PC-3 (cell line): ENCODE measurements at places on chromosomes 7 and 10. TPM values are rescaled to one million over a fixed set of nuclear protein-coding genes. Genes with fewer than 3 reads are reported as not detected.

The UNCX gene
- not detected in 2 replicates for total RNA-seq

The MMP21 gene
- total RNA-seq = not detected in 2 replicates

The MICALL2 gene
- 52.8 and 72.6 TPM in 2 replicates for total RNA-seq

The VWDE gene
- total RNA-seq = 5.5 and 7.7 TPM in 2 replicates

The ZNF92 gene
- total RNA-seq = 6.3 and 7.6 TPM in 2 replicates

The UBE2H gene
- 62.5 and 102 TPM in 2 replicates for total RNA-seq

The PRKCQ gene
- total RNA-seq = not detected in 2 replicates

The BICC1 gene
- 11.9 and 13.9 TPM in 2 replicates for total RNA-seq

The OPN1SW gene
- total RNA-seq = not detected in 2 replicates

The PPP1R9A gene
- 5.9 and 9.5 TPM in 2 replicates for total RNA-seq

DNA sequence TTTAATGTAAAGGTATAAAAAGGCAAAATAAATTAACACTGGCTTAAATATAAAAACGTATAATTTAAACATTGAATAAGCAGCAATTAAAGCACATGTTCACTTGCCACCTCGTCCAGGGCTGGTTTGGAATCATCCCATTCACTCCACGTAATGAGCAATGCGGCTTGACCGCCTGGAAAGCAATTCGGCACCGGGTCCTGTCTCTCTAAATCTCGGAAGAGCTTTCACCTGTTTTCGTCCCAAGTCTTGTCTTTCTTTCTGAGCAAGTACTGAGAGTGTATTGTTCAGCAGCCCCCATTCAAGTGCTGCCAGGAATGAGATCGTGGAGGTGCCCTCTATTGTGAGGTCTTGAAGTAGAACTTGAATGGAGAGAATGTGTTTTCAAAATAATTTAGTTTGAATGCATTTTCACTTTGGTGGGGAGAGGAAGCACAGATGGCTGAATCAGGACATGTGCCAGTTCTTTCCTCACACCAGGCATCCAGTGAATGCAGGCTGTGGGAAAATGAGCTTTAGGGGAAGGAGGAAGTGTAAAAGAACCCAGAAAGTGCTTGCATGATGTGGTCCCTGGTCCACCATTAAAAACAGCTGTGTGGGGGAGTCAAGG, 515.2 kb downstream of the REEP3 start:
- DNase-seq = no peak

GRCh38 chr10:127441350-127442219, 107.5 kb upstream of the NPS start:
- no peak for DNase-seq

- DNase-seq = no peak
These were observed 107.6 kb downstream of the ELAPOR2 start for GRCh38 chr7:86951895-86952294.

DNA sequence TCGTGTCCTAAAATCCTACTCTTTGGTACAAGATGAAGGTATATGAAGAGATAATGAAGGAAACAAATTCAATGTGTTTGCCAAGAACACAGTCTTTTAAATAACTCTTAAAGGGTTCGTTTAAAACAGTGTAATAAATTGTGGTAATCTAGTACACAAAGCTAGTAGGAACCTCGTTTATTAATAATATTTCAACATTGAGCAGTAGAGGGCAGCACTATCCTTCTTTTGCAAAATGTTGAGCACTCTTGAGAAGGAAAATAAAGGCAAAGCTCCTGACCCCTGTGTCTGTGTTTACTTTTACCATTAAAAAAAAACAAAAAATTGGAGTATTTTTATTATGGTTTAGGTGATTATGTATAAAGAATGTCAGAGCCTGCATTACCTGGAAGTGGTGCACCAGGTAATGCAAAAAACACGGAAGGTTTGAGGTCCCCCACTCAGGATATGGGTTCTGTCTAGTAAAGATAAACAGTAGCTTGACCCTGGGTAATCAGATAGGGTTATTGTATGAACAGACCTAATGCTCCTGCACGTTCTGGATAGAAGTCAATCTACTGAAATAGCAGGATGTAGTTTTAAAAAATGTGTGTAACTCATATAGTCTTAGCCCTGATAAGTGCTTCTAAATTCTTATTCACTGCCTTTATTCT, 5.7 kb upstream of the GOT1 start:
- peak; percentile 72 for DNase-seq

DNA sequence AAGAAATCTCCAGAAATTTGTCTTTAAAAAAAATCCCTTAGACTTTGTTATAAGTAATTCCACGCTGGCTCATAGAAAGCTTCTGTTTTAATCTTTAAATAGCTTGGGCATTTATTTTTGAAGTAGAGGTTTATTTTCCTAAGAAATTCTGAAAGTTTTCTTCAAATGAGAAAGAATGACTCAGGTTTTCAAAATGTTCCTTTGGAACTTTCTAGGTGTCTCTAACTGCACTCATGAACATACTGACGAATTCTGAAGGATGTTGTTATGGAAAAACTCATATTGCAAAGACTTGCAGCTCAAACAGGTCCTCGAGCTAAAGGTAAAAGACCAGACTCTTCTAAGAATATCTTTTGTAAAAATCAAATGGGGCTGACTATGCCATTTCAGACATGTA, 10.7 kb downstream of the DGKI start:
- DNase-seq = no peak

DNA sequence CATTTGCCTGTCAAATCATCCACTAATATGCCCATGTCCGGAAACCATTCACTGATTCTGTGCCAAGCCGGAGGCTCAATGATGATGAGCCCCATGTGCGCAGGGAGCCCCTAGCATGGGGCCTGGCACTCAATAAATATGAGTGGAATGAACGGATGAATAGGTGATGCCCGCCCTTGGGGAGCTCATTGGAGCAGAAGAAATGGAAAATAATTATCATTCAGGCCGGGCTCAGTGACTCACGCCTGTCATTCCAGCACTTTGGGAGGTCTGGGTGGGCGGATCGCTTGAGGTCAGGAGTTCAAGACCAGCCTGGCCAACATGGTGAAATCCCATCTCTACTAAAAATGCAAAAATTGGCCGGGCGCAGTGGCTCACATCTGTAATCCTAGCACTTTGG, 11.0 kb downstream of the RHBDD2 start:
- no peak for DNase-seq

- no peak for DNase-seq
These were observed 48.3 kb downstream of the MRPL32 start for GRCh38 chr7:42980514-42980913.

DNA sequence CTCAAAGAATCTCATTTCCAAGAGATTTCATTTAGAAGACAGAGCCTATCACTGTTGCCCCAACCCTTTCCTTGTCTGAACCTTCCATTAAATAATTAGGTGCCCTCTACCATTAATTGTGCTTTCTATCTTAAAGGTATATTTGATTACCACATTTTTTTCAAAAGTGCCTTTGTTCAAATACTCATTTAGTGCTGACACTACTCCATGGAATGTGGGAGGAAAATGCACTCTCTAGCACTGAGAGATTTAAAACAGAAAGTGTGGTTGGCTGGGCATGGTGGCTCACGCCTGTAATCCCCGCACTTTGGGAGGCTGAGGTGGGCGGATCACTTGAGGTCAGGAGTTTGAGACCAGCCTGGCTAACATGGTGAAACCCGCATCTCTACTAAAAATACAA, 119.8 kb downstream of the CACNA2D1 start:
- DNase-seq = no peak

DNA sequence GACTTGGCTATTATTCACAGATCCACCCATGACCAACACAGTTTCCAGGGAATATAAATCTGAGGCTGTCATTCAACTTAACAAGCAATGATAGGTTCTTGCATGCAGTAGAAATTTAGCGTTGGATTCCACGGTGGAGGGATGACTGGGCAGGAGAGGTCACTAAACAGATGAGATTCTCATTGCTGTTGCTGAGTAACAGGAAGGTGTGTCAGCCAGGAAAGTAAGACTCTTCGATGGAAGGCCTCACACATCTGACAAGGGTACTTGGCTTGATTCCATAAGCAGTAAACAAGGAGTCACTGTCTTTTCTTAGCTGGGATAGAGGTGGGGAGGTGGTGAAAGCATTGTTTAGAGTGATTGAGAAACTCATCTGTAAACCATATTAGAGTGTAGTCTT, 1152.0 kb downstream of the SORCS3 start:
- DNase-seq = peak; percentile 44

DNA sequence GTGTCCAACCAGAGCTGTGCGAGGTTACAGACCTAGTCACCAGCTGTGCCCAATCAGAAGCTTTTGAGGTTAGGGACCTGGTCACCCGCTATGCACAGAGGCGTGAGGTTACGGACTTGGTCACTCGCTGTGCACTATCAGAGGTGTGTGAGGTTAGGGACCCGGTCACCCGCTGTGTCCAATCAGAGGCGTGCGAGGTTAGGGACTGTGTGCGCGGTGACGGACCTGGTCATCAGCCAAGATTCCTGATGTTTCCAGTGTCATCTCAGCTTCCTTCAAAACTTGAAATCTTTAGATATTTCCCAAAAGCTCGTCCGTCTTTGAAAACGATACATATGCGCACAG, 182.1 kb downstream of the DIP2C start:
- no peak for DNase-seq

DNA sequence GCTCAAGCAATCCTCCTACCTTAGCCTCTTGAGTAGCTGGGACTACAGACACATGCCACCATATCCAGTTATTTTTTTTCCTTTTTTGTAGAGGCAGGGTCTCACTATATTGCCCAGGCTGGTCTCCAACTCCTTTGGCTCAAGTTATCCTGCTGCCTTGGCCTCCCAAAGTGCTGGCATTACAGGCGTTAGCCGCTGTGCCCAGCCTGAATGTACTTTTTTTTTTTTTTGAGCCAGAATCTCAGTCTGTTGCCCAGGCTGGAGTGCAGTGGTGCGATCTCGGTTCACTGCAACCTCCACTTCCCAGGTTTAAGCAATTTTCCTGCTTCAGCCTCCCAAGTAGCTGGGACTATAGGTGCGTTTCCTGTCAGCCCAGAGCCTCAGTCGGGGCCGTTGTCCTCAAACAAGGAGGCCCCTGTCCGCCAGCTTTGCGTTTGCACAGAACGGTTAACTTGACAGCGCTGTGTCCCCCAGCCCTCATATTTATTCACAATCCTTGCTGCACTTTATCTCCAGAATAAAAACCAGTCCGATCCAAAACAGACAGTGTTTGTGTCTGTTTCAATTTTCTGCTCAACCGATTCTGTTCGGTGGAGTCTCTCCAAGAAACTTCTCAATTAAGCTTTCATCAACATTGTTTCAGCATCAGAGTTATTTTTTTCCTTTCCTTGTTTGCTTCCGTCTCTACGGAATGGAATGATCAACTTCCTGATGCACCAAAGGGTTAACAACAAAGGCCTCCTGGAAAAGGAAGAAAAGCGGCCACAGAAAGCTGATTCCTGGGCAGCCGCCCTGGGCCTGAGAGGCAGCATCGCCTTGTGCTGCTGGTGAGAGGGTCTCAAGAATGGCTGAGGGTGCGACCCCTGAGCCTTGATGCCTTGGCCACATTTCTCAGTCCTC, 64.5 kb downstream of the PDIA4 start:
- peak; percentile 31 for DNase-seq

- no peak for DNase-seq
These were observed 108.8 kb downstream of the GNAI1 start for GRCh38 chr7:80243425-80243824.

- no peak for DNase-seq
These were observed 54.7 kb downstream of the STEAP1B start for GRCh38 chr7:22445140-22445743.

DNA sequence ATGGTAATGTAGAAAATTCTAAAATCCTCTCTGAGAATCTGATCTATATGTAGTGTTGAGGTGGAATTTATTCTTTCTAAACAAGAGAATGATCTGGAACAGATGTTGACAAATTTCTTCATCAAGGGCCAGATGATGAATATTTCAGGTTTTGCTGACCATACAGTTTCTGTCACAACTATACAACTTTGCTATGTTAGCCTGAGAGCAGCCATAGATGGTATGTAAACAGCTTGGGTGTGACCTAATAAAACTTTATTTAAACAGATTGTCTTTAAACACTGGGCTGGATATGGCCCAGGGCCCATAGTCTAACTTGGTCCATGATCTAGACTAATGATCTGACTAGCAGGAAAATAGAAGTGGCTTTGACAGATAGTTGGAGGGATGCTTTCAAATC, 213.6 kb upstream of the CELF2 start:
- no peak for DNase-seq

GRCh38 chr7:51727441-51727840, 410.8 kb upstream of the COBL start:
- no peak for DNase-seq

- peak; percentile 45 for DNase-seq
These were observed 253.6 kb downstream of the KIF20B start for GRCh38 chr10:89954787-89955566.

GRCh38 chr7:4045975-4046374, 636.1 kb upstream of the FOXK1 start:
- no peak for DNase-seq

DNA sequence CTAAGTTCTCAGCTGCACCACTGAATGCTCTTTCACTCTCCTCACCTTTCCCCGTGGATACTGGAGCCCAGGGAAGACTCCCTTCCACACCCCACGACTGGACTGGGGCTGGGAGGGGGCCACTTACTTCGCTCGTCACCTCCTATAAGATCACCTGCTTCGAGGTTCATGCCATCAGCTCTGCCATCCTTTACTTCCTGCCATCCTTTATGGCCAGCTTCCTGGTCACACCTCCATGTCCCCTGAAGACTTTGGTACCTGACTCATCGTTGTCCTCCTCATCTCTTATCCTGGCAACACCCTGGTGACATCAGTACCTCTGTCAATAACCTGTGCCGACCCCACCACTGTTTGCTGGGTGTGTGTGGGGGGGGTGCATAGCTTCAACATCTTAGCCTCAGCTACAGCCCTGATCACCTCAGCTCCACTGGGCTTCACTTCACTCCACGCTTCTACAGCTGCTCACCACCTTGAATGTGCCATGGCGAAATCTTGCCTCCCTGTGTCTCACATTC, 8.7 kb upstream of the VDAC2 start:
- DNase-seq = peak; percentile 71

- no peak for DNase-seq
These were observed 184.4 kb downstream of the MDFIC start for GRCh38 chr7:115106316-115106715.

GRCh38 chr10:30803058-30803457, 173.5 kb upstream of the LYZL2 start:
- no peak for DNase-seq

DNA sequence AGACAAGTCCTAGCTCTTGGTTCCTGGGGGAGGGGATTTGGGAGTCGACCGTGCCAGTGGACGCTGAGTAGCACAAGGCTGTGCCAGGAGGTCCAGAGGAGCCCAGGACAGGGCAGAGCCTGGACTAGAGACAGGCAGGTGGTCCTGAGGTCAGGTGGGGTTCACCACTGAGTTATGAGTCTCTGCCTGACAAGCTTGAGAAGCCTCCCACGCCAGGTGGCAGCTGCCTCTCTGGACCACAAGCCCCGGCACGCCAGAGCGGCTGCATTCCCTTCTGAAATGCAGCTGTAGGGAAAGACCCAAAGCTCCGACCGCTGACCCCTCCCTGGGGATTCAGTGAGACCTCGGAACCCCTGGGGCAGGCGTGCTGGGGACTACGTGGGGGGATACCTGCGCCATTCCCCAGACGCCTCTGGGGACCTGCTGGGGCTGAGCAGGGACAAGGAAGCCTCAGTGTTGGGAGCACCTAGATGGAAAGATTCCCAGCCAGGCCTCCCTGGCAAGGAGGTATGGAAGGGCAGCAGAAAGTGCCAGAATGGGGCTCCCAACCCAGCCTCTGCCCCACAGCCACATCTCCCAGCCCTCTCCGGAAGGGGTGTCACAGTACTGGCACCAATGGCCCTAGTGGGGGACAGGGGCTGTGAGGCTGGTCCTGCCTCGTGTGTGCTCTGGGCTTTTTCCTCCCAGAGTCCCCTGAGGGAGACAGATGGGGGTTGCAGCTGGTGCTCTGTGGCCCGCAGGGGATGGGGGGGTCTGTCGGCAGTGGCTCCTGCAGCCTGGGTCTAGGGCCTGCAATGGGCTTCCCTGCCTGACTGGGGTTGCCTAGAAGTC, 29.0 kb downstream of the PDGFA start:
- no peak for DNase-seq

- DNase-seq = no peak
These were observed 108.6 kb upstream of the SLC13A1 start for GRCh38 chr7:123308254-123308951.
